ENCODE measurements at places on chromosomes 6 and 20.

- DNase-seq, result no peak
Measured at GRCh38 chr6:166476061-166476591, 93.4 kb upstream of the MPC1 start.

DNA sequence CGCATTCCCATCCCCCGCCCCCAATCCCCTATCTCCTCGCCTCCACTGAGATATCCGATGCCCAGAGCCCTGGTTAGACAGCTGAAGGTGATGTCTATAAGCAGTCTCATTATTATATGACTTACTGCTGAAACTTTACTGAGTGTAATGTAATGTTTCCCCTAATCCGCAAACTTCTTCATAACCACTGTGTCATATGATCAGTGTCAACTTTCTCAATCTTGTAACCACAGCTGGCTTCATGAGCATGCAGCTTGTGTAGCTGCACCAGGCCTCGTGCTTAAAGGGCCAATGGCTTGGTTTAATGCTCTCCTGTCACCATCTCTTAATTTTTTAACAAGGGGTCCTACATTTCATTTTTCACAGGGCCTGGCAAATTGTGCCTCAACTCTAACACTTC is 8.1 kb downstream of the ASIP start:
- no peak for DNase-seq

GRCh38 chr20:13356591-13356990 is 135.5 kb downstream of the ISM1 start:
- DNase-seq, result no peak

GRCh38 chr6:16759646-16760515 is 1.4 kb downstream of the ATXN1 start:
- peak; percentile 98 for DNase-seq

GRCh38 chr6:56377295-56377694 is 129.9 kb upstream of the COL21A1 start:
- no peak for DNase-seq

GRCh38 chr6:137829641-137830083 is 37.4 kb upstream of the TNFAIP3 start:
- no peak for DNase-seq

GRCh38 chr20:58077282-58077681 is 151.2 kb downstream of the ANKRD60 start:
- DNase-seq, result peak; percentile 60
